ENCODE measurements at places on chromosomes 7 and 10.

DNA sequence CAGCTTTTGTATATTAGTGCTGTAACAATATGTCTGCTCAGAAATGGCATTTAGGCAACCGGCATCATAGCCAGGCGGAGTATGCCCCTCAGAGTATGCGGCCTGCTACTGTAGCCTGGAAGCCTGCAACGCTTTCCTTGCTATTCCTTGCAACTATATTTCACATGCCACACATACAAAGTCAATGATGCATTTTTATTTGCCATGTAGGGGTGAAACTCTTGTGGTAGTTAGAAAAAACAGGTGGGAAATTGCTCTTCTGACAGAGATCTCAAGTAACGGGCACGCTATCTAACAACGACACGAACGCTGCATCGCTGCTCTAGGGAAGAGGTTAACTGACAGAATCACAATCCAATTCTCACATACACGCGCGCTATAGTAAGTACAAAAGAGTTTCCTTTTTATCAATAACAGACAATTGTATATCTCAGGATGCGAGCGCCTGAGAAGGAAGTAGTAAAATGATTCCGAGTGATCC lies 5.9 kb downstream of the EBF3 start:
- peak; percentile 46 for DNase-seq

DNA sequence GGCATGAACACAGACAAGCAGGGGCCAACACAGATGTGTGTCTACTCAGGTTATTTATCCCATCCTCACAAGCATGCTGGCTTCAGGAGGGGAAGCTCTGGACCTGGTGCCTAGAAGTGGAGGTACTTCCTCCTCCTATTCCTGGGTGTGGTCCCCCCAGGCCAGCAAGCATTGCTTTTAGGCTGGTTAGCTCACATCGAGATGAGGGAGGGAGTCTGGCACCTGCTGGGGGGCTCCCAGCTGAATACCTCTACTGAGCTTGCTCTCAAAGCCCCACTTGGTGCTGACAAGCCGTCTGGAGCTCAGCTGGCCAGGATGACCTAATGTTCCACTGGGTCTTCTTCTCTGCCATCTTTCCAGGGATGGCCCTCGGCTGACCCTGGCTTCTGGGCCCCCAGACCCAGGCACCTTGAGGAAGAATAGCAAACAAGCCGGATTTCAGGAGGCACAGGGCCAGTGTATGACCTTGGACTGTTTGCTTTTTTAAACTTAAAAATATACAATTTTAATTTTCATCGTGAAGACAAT lies 26.8 kb downstream of the FAM241B start:
- no peak for DNase-seq

DNA sequence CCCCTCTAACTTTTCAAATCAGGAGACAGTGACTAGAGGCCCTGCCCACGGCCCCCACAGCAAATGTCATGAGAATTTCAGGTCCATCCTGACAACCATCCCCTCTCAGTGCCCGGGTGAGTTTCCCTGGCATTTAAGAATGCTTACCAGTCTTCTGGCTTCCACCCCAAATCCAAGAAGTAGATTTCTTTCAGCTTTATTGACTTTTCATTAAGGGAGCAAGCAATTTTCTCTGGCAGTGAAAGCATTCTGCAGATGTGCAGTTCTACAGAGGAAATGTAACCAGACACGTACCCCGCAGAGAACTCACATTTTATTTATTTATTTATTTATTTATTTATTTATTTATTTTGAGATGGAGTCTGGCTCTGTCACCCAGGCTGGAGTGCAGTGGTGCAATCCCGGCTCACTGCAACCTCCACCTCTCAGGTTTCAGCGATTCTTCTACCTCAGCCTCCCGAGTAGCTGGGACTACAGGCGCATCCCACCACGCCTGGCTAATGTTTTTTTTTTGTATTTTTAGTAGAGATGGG lies 120.9 kb upstream of the KCTD7 start:
- peak; percentile 13 for DNase-seq

DNA sequence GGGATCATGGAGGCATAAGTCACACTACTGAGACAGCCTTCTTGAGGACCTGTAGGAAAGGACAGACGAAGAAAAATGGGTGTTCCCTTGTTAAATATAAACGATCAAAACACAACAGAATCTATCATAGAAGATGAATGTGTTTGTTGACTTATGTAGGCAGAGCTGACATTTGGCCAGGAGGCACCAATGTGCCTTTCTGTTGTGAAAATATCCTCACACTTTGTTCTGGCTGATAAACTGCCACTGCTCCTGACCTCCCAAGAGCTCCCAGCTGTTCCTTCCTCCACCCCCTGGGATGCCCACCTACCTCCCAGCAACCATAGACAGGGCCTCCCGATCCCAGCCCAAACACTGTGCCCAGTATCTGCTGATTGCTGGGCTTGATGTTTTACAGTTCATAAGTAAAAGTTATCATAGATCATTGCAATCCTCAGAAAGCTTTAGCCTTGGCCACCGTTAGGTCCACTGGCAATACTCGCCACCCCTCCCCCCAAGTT lies 116.6 kb downstream of the CTTNBP2 start:
- no peak for DNase-seq

GRCh38 chr7:139941866-139942265 lies 112.8 kb downstream of the TBXAS1 start:
- DNase-seq, result no peak

DNA sequence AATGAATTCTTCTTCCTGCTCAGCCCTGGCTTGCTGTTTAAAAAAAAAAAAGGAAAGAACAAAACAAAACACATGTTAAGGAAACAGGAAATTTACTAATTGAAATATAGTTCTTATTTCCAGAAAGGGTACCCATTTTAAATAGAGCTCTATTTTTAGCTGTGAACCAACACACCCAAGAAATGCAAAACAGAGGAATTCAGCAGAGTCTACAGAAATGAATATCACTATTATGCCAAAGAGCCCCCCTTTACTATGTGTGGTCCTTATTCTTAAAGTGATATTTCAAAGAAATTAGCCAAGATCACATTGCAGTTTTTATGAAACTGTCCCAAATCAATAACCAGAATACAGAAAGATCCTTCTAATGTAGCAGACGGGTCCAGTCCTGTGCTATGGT lies 53.7 kb downstream of the CCDC6 start:
- no peak for DNase-seq

GRCh38 chr7:73521636-73522104 lies 423 bp downstream of the BAZ1B start:
- no peak for DNase-seq

DNA sequence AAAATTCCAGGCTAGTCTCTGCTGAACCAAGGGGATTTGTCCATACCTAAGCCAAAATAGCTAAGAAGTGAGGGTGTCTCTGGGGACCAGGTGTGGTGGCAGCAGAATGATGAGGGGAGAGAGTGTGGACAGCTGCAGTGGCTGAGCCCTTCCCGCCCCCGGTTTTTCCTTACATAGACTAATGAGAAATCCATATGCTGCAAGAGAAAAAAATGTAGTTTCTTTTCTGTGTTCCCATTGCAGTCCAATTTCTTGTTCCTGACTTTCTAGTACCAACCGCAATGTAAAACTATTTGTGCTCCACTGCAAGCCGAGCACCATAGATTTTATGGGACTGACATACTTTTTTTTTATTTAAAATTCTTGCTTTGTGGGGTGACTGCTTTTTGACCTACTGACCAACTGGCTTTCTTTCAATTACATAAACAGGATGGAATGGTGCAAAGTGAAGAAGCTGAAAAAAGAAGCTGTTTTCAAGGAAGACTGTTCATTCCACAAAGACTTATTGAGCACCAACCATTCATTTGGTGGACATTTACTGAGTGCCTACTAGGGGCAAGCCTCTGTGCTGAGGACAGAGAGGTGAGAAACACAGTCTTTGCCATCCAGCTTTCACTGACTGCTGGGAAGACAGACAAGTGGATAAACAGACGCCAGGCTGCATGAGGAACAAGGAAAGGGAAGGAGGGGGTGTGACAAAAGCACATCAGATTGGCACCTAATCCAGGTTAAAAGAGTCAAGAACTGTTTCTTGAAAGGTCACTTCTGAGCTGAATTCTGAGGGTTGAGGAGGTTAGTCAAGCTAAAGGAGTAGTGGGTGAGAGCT lies 9.8 kb downstream of the CEP41 start:
- DNase-seq, result no peak

GRCh38 chr7:51352174-51353100 lies 35.8 kb upstream of the COBL start:
- DNase-seq, result no peak

DNA sequence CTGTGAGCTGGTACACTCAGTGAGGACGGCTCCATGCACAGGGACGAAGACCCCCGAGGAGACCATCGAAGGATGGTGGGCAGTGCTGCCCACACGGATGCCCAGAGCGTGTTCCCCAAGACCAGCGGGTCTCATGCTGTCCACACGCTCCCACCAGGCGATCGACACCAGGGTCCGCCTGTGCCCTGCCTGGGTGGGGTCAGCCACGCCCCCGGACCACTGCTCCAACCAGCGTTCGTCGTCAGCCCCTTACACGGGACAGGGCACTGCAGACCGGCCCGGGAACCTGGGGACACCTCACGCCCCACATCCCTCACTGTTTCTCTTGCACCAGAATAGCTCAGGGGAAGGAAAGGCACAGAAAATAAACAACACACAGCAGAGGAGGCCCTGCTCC lies 223.5 kb downstream of the DNAJB6 start:
- no peak for DNase-seq

All from Right ventricle myocardium superior (tissue), 1 donor.